ENCODE measurements at places on chromosomes 11 and 22.
A peak's percentile ranks its signal among the peaks of the same experiment; 100 is the strongest.

GRCh38 chr22:25153961-25154666 is 45.5 kb upstream of the CRYBB3 start:
- peak; percentile 4 for DNase-seq

GRCh38 chr11:80593648-80594374 is 1153.0 kb upstream of the TENM4 start:
- DNase-seq, result no peak

DNA sequence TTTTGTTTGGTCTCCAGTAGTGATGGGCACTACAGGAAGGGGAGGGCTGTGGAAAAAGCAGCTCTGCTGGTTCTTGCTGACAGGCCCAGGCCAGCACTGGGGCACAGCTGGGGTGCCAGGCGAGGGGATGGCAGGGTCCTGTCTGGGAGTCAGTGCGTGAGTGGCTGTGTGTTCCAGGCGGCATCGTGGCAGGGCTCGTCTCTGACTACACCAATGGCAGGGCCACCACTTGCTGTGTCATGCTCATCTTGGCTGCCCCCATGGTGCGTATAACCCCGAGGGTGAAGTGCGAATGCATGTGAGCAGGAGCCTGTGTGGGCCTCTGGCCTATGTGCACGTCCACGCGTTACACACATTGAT is 20.9 kb downstream of the SLC37A2 start:
- DNase-seq, result no peak

GRCh38 chr11:72333661-72334060 is 89.7 kb upstream of the PHOX2A start:
- DNase-seq, result peak; percentile 69

GRCh38 chr22:24592058-24592850 is 619 bp downstream of the LRRC75B start:
- DNase-seq, result no peak

DNA sequence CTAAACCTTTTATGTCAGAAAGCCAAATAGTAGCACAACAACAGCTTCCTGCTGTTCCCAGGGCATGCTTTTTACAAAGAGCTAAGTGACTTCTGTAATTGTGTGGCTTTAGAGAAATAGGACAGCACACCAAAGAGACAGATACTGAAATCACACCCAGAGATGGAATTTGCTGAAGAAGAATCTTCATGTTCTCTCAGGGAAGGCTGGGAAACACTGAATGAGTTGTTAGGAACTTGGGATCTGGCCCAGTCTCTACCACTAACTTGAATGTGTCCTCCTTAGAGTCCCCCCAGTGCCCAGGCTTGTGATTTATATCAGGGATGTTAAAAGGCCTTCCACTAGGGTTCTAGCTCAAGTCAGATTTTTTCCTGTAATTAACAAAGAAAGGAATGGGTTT is 175.2 kb downstream of the DBX1 start:
- no peak for DNase-seq

- DNase-seq, result peak; percentile 88
Measured at GRCh38 chr11:116687458-116688201, 85.2 kb downstream of the BUD13 start.

- peak; percentile 52 for DNase-seq
Measured at GRCh38 chr11:77590194-77590782, 535 bp downstream of the AQP11 start.

DNA sequence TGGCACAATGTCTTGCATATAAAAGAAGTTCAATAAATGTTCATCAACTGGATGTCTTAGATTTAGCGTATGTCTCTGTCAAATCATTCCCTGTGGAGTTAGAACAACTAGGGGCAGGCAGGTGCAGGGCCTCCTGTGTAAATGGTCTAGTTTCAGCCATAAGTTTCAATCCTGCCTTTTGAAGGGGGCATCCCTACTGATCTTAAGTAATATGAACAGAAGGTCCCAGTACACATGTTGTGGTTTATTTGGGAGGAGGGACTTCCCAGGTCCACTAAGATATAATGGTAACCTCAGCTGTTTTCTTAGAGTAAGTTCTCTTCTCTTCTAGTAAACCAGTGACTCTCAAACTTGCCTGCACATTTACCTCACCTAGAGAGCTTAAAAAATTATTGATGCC is 19.8 kb downstream of the TTC12 start:
- DNase-seq, result no peak

- DNase-seq, result no peak
Measured at GRCh38 chr22:24231706-24232105, 13.2 kb downstream of the GGT5 start.

DNA sequence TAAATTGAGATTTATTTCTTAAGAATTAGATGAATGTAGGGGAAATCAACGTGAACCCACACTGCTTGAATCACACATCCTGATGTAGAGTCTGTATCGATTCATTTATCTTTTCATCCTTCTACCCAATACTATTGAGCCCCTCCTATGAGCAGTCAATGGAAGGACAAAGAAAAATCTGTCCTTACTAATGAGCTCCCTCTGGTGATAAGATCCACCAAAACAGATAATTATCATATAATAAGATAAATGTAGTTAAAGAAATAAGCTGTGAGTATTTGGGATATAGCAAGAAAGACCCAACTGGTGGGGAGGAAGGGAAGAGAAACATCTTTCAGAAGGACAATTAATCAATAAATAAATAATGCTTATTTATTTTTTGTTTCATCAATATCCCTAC is 385.1 kb upstream of the CCDC90B start:
- peak; percentile 20 for DNase-seq

- no peak for DNase-seq
Measured at GRCh38 chr11:44742508-44743246, 15.9 kb downstream of the TSPAN18 start.

- peak; percentile 74 for DNase-seq
Measured at GRCh38 chr22:32700191-32700882, 101.2 kb upstream of the TIMP3 start.

GRCh38 chr11:29135504-29135903 is 881.3 kb downstream of the KCNA4 start:
- DNase-seq, result no peak

DNA sequence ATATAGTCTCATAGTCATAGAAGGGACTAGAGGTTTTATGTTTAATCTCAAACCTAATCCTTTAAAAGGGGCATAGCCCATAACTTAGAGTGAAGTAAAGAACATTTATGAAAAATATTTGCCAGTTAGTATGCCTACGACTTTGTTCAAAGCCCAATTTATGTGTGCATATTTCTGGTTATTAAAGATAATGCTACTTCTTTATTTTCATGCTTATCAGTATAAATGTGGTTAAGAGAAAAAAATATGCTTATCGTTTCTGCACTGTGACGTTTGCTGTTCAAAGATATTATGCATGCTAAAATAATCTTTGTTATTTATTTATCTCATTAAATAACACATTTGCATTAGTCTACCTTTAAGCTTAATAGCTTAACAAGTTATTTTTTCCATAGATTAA is 343.9 kb downstream of the DYNC2H1 start:
- DNase-seq, result no peak

GRCh38 chr11:129307162-129307561 is 68.5 kb upstream of the BARX2 start:
- DNase-seq, result no peak

- no peak for DNase-seq
Measured at GRCh38 chr11:106086850-106087249, 9.4 kb downstream of the AASDHPPT start.

- DNase-seq, result no peak
Measured at GRCh38 chr11:65613091-65613928, 711 bp downstream of the MAP3K11 start.

DNA sequence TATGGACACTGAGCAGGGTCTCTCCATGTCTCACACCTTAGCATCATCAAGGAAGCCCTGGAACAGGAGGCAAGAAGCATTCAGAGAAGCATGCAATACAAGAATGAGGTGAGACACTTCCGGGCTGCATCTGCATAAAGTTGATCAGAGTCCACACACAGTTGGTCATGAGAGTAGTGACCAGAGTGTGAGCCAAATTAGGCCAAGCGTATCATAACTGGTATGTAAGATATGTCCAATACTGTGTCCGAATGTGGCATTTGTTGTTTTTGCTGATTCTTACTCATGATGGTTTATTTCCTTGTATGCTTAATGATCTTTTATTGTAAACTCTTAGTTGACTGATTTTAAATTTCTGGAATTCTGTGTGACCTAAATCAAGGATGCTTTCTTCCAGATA is 315.7 kb downstream of the INSC start:
- DNase-seq, result no peak

- no peak for DNase-seq
Measured at GRCh38 chr11:121574801-121575200, 122.0 kb upstream of the SORL1-AS1 start.

- no peak for DNase-seq
Measured at GRCh38 chr11:72792437-72793021, 1.3 kb downstream of the STARD10 start.

- no peak for DNase-seq
Measured at GRCh38 chr11:104784684-104785460, 113.4 kb downstream of the CASP12 start.

DNA sequence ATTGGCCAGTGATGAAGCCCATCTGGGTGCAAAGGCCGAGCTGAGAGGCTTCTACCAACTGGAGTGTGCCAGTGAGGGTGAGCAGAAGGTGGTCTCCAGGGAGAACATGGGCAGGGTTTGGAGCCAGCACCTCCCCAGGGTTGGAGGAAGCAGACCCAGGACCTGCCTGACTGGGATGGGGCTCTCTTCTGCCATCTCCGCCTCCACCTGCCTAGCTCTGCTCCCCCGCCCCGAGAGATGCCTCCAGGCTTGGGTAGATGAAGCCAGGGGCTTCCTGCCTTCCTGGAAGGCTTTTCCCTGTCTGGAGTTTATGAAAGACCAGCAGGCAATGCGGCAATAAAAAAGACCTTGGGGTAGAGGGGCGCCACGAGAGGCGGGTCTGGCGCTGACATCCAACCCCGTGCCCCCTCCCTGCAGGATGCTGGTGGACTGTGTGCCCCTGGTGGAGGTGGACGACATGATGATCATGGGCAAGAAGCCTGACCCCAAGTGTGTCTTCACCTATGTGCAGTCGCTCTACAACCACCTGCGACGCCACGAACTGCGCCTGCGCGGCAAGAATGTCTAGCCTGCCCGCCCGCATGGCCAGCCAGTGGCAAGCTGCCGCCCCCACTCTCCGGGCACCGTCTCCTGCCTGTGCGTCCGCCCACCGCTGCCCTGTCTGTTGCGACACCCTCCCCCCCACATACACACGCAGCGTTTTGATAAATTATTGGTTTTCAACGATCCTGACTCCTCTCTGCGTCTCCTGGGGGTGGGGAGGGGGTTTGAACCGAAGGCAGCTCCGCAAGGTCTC is 3.3 kb downstream of the SELENOM start:
- DNase-seq, result no peak

DNA sequence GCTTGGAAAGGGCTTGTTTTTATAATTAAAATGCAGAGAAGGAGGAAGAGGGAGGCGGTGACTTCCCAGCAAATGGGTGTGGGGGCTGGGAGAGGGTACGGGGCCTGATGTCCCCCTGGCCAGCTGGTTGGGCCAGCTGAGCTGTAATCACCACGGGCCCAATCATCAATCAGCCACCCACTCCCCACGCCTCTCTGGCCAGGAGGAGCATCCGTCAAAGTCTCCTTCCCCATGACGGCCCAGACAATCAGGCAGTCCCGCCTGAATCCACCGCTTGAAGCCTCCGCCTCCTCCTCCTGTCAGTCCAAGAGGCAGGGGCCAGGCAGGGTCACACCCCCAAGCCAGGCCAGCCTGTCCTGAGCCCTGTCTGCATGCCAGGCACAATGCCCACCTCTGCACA is 13.3 kb upstream of the CABP7 start:
- peak; percentile 80 for DNase-seq

DNA sequence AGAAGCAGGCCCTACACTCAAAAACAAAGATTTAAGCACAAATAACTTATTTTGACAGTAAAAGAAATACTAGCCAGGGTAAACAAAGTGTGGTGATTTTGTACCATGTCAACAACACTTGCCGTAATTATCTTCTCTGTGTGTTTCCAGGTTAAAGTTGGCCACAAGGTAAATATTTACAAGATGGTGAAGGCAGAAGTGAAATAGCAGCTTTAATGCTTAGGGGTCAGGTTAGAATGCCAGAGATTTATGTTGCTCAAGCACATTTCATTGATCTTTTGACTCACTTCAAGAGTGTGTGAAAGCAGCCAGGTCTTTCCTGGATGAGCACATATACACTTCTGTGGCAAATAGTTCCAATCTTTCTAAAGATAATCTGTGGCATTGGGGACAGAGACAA is 270.2 kb upstream of the LUZP2 start:
- no peak for DNase-seq

DNA sequence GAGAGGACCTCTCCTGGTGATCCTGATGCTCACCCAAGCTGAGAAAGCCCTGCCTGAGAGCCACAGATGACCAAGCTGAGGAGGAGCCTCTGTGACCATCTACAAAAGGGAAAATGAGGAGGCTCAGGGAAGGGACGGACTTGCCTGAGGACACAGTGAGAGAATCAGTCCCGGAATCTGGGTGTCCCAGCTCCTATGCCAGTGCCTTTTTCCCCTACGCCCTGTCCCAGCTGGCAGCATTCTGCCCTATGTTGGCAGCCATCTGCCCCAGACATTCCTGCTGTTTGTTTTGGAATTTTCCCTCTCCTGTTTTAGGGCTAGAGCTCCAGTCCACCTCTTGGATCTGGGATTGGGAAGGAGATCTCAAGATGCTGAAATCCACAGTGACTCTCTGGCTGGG is 54.6 kb downstream of the C11orf58 start:
- DNase-seq, result no peak

GRCh38 chr22:49404020-49404419 is 423.7 kb downstream of the BRD1 start:
- no peak for DNase-seq

DNA sequence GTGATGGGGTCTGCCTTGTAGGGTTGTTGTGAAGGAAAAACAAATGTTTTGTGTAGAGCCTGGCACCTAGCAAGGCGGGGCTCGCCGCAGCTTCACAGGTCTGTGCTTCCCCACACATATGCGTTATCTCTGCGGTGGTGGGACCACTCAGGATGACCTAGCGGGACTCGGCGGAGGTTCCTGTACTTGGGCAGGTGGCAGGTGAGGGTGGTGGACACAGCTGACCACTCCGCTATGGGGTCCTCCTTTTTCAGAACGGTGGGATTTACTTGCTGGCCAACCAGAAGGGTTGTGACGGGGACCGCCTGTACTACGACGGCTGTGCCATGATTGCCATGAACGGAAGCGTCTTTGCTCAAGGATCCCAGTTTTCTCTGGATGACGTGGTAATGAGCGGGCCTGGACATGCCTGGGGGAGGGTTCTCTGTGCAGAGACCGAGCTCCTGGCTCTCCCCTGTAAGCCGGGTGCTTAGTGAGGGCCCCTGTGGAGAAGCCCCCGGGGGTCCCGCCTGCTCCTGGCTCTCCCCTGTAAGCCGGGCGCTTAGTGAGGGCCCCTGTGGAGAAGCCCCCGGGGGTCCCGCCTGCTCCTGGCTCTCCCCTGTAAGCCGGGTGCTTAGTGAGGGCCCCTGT is 21.3 kb downstream of the NADSYN1 start:
- no peak for DNase-seq

DNA sequence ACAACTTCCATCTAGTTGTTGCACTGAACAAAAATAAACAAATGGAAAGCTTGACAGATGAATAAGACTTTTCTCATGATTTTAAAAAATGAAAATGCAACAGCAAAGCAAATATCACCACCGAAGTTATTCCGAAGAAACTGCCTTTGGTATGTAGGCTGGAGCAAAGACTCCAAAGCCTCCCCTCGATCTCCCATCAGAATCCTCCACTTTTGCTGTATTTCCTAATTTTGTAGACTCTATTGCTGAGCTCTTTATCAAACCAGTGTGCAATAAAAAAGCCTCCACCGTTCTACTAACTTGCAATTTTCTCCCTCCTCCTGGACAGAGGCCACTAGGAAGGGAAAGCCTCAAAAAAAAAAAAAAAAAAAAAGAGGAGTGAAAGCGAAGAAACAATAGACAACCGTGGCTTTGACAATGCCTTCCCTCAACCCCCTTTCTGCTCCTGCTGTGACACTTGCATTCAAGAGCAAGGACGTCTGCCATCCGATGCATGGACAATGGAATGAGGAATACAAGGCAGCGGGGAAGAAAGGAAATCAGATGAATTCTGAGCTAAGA is 190.9 kb upstream of the BLID start:
- DNase-seq, result no peak
